ENCODE measurements at places on chromosomes 6 and 20.
A peak's percentile ranks its signal among the peaks of the same experiment; 100 is the strongest.

DNA sequence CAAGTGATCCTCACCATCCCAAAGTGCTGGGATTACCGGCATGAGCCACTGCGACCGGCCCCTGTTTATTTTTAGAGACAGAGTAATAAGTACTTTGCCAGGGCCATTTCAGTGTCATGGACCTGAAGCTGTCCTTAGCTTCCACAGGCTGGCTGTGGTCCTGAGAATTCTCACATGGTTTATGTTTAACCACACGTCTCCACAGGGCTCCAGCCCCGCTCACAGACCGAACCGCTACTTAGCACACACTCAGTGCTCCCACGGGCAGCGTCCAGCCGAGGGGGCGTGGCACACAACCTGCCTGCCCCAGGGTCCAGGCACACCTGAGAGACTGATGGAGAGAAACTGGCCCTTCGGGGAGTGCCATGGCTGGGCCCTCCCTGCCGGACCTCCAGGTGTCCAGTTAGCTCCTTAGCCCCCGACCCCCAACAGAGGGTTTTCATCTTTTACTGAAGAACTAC, 11.7 kb downstream of the ACSS1 start:
- no peak for DNase-seq

- peak; percentile 91 for DNase-seq
Observed at GRCh38 chr20:32574296-32575226, 10.6 kb downstream of the NOL4L start.

DNA sequence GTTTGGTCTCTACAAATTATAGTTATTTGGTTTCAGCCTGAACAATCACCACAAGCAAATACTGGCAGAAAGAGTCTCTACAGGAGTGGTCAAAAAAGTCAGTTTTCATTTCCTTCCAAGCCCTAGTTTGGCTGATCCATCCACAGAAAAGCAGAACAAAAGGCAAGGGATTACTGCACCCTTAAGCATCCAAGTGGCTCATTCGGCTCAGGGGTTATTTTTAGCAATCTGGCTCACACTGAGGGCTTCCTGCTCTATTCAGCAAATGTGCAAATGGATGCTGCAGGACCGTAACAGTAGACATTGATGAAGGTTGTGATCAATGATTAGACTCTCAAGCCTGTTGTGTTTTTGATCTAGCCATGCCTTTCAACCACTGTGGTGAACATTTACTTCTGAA, 62.2 kb upstream of the FABP7 start:
- DNase-seq: peak; percentile 61

GRCh38 chr20:57062241-57062640, 204.2 kb downstream of the BMP7 start:
- DNase-seq: no peak

GRCh38 chr6:4801491-4802110, 25.4 kb downstream of the CDYL start:
- DNase-seq: no peak

DNA sequence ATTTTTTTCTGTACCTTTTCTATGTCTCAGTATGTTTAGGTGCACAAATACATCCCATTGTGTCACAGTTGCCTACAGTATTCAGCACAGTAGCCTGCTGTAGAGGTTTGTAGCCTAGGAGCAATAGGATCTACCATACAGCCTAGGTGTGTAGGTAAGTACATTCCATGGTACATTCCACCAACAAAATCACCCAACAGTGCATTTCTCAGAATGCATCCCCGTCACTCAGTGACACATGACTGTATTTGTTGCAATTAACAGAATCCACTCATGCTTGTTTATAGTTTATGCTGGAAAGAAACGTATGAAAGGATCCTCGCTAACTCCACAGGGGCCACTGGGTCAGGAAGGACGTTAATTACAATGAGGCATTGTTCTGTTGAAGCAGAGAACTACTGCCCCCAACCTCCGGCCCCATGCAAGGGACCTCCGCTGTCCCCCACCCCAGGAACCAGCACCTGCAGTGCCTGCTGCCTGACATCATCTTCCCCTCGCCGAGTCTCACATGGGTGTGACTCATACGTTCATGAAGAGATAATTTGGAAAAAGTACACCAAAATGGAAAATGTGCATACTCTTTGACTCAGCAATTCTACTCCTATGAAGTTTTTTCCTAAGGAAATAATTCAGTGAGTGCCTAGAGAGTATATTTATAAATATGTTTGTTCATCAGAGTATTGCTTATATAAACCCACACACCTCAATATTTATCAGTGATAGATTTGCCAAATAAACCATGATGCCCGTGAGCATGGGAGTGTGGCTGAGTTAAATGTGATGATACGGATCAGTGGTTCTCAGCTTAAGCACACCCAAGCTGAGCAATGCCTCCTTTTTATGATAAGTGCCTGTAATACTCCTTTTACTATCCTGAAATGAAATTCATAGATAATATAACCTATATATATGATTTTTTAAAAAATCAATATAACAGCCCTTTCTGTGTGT, 156.4 kb upstream of the ECI2 start:
- peak; percentile 18 for DNase-seq

GRCh38 chr6:74577619-74578018, 628.2 kb downstream of the COL12A1 start:
- no peak for DNase-seq

- DNase-seq: no peak
Observed at GRCh38 chr20:25624500-25624939, 706 bp upstream of the NANP start.

DNA sequence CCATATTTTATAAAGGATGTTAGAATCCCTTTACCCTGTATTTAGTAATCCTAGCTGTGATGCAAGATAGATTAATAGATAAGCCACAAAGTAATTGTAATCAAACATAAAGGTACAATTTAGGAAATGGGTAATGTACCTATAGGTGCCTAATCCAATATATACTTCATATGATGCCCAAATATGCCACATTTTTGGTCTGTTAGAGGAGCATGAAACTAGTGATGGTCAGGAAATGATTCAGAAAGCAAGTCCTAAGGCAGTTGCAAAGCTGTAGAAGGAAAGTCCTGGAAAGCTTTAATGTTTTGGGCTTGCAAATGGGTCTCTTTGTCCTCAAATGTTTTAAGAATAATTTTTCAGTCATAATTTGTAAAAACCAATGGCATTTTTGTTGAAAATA, 76.6 kb upstream of the PTPRK start:
- DNase-seq: peak; percentile 11

GRCh38 chr6:1945235-1945832, 300.1 kb downstream of the GMDS start:
- DNase-seq: no peak

- DNase-seq: no peak
Observed at GRCh38 chr20:52922436-52922835, 49.7 kb upstream of the TSHZ2 start.

DNA sequence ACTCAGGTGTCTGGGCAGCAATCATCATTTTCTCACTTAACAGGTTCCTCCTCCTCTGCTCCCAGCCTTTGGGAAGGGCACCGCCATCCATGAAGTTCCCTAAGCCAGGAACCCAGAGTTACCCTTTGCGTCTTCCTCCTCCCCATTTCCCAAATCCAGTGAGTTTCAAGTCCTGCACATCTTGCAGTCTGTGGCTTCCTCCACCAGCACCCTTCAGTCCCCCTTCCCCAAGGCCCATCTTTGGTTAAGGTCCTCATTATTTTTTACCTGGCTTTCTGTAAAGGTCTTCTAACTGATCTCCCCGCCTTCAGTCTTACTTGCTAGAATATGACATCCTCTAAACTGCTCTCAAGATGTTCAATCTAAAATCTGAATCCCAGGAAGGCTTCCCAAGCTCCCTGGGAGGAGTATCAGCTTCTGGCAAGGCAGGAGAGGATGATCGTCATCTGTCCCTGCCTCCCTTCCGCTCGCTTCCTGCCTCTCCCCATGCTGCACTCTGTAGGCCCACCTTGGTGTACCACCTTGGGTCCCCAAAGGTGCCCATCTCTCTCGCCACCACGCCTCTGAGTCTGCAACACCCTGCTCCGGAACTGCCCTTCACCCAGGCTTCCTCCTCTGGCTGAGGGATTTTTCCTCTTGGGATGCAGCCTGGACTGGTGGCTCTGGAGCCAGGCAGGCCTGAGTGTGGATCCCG, 11.4 kb upstream of the DUSP22 start:
- DNase-seq: no peak

- peak; percentile 76 for DNase-seq
Observed at GRCh38 chr6:57221191-57221935, 744 bp downstream of the RAB23 start.
